ENCODE measurements at places on chromosomes 1 and 21. TPM values are rescaled to one million over a fixed set of nuclear protein-coding genes. Genes with fewer than 3 reads are reported as not detected.

Gene C1orf94
- polyA plus RNA-seq: not detected

Gene CFHR5
- polyA plus RNA-seq: not detected

Gene GPR161
- polyA plus RNA-seq: not detected

Gene CD247
- polyA plus RNA-seq: 63.3 TPM

Gene MPZ
- polyA plus RNA-seq: not detected

Gene TRAF3IP3
- 240 TPM for polyA plus RNA-seq

Gene ENAH
- 0.04 TPM for polyA plus RNA-seq

Gene TMIGD3
- polyA plus RNA-seq: not detected

Gene RIPPLY3
- polyA plus RNA-seq: not detected

Gene MRPS15
- 72.0 TPM for polyA plus RNA-seq

Gene FAM72C
- not detected for polyA plus RNA-seq

Gene NBPF12
- polyA plus RNA-seq: 10.2 TPM

Measured in IgD-negative memory B cell (primary cell).